RCC 7860 (cell line): ENCODE measurements at places on chromosomes 11 and 22.

DNA sequence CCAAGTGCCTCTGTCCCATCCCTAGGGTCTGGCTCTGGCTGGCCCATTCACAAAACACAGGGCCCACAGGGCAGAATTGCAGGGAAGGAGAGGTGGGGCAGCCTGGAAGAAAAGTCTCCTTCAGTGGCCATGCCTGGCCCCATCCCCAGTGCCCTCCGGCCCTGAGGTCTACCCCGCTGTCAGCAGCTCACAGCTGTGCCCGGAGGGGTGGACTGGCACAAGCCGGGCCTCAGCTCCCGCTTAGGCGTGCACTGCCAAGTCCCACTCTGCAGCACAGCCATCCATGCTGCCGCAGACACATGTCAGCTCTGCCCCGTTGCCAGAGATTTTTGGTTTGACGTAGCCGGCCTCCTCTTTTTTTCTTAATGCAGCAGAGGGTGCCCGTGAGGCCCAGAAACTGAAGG, 3.9 kb upstream of the SCN2B start:
- no peak for DNase-seq

GRCh38 chr22:30290342-30291057, 1.2 kb upstream of the CASTOR1 start:
- DNase-seq, result peak; percentile 58

DNA sequence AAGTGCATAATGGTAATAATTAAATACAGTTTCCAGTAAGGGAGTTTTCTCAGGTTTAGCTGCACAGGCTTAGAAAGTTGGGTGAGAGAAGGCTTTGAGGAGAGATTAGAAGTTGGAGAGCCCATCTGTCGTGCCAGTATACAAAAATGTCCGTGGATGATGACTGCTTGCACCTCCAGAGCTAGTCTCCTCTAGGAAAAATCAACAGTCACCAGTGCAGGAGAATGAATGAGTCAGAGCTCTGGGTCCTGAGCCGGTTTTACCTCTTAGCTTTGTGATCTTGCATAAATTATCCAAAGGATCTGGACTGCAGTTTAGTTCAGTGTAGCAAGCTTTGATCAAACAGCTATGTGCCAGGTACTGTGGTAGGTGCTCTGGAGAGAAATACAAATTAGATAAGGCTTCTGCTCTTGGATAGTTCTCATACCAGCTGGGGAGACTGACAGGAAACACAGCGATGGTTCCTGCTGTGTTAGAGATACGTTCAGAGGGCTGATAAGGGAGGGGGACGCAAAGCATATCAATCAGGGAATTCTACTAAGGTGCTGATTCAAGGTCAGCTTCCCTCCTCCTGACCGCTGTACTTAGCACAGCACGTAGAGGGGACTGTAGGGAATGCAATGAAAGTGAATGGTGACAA, 125.9 kb downstream of the TEAD1 start:
- peak; percentile 74 for DNase-seq

DNA sequence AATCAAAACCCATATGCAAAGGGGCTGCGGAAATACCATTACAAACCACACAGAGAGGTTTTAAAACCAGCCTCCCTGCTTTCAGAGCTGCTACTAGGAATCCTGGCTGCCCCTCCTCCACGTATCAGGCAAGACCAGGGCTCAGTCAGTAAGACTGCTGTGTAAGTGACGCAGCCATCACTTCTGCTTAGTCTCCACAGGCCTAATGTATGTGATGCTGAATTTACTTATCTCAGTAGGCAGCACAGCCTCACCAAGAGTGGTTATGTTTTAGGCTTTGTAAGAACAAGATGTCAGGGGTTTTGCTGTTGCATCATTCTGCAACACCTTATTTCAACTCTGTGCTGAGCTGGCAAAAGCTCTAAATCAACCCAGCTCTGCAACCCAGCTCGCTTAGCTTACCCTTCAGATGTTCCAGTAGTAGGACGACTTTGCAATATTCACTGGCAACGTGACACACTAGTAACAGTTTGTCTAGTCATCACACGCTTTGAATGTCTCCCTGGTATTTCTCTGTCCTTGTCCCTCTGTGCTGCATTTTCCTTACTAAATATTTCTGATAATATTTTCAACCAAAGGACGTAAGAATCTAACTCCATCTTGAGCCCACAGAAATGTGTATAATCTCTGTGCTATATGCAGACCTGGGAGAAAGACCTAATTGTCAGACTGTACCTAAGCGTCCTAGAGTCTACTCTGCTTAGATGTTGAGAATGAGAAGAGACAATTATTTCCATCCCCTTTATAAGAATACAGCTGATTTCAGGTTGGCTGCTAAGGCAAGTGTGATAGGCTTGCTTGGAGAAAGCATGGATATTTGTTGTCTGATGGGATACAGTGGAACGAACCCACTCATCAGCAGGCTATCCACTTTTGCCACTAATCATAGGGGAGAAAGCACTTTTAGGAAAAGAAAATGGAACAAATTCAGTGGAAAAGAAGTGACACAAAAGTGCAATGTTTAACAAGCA, 72.2 kb downstream of the LARGE2 start:
- DNase-seq, result no peak

DNA sequence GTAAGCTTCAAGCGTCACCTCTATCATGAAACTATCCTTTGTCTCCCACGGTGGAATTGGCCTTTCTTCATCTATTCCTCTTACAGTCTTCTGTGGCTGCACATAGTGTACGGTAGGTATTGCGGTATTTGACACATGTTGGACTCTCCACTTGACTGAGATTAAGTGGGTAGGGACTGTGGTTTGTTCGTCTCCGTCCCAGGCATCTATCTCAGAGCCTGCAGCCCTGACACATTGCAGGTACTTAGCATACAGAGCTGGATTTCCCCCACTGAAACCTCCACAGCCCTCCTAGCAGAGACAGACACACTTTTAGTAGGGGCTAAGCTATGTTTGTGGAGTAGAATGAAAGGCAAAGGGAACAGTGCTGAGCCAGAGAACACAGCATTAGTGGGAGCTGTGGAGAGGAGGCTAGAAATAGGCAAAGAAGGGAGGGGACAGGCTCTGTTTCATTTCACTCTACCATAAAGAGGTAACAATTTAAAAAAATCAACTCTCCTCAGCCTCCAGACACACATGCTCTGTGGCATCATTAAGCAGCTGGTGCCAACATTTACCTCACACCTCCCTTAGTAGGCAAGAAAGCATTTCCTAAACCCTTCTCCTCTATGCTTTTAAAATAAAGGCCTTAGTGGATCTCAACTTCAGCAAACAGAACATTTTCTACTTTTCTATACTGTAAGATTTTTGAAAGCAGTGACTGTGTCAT, 277.5 kb downstream of the KIRREL3 start:
- no peak for DNase-seq

- no peak for DNase-seq
Measured at GRCh38 chr11:66277471-66278362, at the start of gene CNIH2. Gene CNIH2 (plus strand): TSS chr11:66278175. CDS start chr11:66278457, 282 bp downstream.

- no peak for DNase-seq
Measured at GRCh38 chr11:100203789-100204188, 483.3 kb upstream of the ARHGAP42 start.

GRCh38 chr11:128596250-128596649, 8.9 kb upstream of the ETS1 start:
- no peak for DNase-seq

- no peak for DNase-seq
Measured at GRCh38 chr11:117572129-117572528, 224.9 kb downstream of the DSCAML1 start.

GRCh38 chr11:71182791-71183677, 69.3 kb downstream of the SHANK2 start:
- DNase-seq, result no peak

DNA sequence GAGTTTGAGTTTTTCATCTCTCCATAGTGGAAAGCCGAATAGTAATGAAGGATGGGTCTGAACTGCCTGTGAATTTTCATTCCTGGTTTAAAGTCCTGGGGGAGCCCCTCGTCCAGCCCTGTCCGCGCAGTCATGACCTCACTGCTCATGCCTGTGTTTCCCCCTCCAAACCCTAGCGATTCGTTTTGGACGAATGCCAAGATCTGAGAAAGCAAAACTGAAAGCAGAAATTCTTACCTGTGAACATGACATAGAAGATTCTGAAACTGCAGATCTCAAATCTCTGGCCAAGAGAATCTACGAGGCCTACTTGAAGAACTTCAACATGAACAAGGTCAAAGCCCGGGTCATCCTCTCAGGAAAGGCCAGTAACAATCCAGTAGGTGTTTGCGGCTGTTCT, 30.5 kb downstream of the CDPF1 start:
- DNase-seq, result no peak

DNA sequence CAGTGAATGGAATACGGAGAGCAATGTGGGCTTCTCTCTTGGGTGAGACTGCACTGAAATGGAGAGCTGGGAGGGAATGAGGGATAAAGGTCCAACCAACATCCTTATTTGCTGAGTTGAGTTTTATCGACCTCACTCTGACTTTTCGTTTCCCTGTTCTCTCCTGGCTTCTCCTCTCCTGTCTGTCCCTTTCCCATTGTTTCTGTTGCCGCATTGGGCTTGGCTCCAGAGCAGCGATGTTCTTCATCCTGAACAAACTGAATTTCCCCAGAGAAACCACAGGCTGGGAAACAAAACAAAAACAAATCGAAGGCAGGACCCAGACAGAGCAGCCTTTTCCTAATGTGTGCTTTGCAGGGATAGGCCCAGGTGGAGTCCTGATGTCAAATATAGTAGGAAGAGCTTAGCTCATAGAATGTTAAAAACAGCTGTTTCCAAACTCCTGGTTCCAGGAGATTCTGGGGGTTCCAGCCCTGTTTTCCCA, 30.0 kb downstream of the MOV10L1 start:
- DNase-seq, result no peak

DNA sequence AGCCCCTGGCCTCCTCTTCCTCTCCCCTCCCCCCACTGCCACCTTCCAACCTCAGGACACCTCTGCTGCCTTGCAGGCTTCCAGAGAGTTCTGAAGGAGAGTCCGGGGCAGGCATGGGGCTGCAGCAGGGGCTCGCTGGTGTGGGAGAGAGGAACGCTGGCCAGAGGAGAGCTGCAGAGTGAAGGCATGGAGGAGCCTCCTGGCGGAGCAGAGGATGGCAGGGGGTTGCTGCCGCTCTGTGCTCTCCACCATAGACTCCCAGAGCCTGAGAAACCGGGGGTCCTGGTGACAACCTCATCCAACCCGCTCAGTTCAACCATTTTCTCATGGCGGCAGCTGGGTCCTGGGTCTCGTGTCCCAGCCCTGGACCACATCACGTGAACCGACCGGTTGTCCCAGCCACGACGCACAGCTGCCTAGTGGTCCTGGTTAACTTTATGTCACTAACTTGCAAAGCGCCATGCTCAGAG, 17.5 kb downstream of the MRGPRG start:
- no peak for DNase-seq
